ENCODE measurements at places on chromosomes 13 and 19.

DNA sequence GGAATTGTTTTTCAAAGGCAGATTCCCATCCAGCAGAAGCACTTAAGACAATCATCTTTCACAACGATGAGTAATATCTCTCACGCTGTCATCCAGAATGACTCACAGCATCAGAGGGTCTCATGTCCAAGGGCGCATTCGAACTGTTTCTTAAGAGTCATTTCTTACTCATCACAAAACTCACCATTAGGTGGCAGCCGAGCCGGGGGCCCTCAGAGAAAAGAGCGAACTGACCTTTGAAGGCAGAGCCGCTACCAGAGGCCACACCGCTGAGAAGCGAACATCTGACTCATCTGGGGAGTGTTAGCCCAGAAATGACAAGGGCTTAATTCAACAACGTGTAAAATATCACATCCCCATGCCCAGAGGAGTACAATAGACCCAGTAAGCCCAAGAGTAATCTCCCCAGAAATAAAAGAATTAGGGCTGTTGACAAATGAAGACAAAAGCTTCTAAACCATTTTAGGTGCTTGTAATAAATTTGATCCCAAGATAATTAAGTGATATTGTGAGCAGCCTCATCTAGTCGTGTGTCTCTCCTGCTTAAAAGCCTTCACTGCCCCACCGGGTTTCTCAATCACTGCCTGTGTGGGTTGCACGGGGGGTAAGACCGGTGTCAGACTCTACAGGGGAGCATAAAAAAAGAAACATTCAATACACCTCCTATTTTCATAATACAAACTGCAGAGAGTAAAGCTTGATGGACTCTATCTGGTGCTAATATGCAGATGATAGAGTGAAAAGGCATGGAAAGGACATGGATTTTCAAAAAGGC lies 96.2 kb downstream of the CYSLTR2 start:
- peak; percentile 26 for DNase-seq

GRCh38 chr19:14542711-14543328 lies 13.4 kb downstream of the TECR start:
- no peak for DNase-seq

DNA sequence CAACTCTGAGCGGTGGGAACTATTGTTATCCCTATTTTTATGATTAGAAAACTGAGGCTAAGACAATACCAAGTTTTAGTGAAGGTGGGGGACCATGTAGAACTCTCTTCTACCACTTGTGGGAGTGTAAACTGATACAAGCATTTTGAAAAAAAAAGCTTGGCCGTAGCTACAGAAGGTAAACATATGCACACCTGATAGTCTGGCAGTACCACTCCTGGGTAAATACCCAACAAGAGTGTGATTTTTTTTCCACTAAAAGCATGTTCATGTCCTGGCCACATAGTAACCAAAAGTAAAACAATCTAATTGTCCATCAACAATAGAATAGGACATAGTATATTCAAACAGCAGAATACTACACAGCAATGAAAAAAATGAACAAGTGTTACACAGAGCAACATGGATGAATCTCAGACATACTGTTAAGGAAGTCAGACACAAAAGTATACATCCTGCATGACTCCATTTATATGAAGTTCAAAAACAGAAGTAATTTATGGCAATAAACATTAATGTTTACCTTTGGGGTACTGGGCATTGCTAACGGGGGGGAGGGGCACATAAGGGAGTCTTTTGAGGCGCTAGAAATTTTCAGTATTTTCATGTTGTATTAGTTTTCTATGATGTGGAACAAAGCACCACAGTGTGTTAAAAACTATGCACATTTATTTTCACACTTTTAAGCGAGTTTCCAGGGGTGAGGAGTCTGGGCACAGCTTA lies 6.4 kb upstream of the SPATA13 start:
- no peak for DNase-seq

GRCh38 chr13:67221630-67222226 lies 8.4 kb downstream of the PCDH9 start:
- DNase-seq, result no peak

DNA sequence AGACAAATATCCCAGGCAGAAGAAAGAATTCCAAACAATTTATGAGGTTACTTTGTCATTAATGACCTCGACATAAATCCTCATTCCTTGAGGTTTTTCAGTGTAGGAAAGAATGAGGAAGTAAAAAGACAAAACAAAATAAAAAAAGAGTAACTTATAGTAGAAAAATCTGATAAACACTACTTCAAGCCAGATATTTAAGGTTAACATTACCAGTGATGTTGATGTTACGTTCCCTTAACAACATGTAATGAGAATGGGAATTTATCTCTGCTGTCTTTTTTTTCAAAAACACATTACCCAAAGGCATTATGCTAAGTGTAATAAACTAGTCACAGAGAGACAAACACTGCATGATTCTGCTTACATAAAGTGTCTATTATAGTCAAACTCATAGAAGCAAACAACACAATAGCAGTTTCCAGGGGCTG lies 935.1 kb downstream of the SLITRK1 start:
- no peak for DNase-seq

DNA sequence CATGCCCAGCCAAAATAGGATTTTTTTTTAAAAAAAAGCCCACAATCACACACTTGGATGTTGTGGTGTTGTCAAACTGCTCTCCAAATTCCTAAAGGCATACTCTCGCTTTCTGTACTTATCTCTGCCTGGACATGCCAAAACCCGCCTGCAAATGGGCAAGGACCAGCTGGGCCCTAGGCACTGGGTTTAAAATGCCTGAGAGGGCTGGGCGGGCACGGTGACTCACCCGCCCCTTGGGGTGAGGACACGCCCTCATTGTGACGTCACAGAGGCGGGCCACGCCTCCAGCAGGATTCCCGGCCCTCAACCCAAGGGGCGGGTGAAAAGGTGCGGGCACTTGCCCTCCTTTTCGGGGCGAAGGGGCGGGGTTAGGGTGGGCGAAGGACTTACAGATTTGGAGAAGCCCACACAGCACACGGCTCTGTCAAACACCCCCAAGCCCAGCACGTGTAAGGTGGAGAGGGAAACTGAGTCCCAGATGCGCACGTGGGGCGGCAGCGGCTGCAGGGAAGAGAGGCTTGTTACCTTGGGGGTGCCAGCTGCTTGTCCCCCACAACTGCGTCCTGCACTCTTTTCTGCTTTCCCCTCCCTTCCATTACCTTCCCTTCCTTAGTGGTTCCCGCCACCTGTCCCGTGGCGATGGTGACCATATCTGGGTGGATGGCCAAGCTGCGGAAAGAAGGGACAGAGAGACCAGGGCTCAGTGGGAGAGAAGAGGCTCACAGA lies 6.6 kb downstream of the EML2 start:
- DNase-seq, result peak; percentile 91

DNA sequence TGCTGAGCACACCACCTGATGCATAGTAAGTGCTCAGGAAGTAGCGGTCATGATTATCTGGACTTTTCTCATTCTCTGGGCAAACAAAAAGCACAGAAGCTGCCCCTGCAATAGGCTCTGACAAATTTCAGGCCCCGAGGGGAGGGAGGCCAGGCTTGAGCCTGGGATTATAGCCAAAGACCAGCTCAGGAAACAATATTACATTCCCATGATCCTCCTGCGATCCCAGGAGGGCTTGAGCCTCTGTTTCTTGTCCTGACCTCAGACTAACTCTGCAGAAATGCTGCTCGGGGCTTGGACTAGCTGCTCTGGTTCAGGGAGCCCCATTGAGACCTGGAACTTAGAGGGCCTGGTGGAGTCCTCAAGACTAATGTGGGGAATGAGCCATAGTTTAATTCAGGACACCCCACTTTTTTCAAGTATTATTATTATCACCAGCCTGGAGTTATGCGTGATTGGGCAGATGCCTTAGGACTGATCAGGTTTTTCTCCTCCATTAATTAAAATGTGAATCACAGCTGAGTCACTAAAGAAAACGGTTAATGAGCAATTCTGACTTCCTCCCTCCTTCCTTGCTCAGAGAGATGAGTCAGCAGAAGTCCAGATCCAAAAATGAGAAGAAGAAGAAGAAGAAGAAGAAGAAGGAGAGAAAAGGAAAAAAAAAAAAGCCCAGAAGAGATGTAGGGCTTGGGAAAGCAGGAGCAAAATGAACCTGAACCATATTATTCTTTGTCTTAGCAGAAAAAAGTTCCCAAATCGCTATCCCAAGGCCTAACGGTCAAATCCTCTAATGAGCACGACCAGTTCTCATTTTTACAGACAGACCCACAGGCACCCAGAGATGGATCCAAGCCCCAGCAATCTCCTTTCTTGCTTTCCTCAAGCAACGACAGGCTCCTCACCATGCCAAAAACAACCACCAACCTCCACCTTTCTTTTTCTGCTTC lies 107.2 kb downstream of the CACNA1A start:
- DNase-seq, result no peak

DNA sequence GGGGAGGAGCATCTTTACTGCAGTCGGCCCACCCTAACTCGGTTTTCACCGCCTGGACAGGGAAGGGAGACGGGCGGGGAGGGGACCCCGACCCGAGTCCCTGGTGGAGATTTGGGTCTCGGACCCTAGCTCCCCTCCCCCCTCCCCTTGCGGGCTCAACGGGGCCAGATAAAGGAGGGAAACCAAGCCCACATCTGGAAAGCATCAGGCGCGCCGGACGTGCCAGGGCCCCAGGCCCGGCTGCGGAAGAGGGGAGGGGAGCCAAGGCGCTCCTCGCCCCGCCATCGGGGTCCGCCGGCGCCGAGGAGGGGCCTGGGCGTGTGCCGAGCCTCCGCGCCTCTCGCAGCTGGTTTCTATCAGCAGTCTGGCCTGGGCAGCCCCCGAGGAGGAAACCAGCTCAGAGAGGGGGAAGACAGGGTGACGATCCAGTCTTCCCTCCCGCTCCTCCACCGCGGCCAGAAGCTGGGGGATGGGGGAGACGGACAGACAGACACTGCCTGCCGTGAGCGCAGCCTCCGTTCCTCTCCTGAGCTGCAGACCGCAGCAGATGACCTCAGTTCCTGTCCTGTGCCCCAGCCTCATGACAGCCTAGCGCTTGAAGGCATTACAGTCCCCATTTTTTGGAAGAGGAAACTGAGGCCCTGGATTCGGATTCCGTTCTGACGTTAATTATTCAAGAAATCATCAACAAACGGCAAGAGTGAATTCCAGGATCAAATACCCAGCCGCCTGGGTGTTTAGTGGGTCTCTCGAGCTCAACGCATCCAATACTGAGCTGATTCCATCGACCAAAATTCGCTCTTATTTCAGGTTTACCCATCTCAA lies 3.6 kb upstream of the GNG8 start:
- DNase-seq, result no peak
